COLO829 (cell line): ENCODE measurements at places on chromosomes 6 and 20.

GRCh38 chr6:6764764-6765434, 176.4 kb downstream of the LY86 start:
- no peak for DNase-seq

DNA sequence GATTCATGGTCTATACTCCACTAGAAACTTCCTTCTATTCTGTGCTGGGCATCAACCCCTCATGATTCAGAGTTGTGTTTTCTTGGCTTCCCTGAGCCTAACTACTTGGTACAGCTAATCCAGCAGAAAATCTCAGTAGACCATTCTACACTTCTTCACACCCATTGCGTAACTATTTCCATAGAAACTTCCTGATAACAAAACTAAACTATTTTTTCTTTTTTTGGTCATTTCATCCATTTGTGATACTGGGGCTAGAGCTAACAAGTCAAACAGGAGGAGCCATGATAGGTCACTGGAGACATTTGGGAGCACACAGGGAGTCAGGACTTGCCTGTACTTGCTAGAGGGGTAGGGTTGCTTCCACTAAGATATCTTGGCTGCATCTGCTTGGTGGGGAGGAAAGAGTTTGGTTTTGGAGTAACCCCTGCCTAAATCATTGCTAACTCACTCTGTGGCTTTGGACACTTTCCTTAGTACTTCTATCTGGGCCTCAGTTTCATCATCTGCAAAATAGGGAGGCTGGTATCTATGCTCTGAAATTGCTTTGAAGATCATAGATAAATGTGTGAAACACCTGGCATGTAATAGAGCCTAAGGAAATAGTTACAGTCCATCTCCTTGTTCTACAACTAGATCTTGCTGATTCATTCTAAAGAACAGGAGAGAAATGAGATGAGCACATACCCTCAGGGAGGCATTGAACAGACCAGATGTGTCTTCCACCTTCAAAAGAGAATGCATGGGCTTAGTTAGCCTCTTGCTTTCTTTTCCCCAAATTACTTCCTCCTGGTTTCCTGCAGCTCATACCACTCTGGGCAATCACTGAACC, 127.9 kb upstream of the ADGRF1 start:
- DNase-seq, result no peak

DNA sequence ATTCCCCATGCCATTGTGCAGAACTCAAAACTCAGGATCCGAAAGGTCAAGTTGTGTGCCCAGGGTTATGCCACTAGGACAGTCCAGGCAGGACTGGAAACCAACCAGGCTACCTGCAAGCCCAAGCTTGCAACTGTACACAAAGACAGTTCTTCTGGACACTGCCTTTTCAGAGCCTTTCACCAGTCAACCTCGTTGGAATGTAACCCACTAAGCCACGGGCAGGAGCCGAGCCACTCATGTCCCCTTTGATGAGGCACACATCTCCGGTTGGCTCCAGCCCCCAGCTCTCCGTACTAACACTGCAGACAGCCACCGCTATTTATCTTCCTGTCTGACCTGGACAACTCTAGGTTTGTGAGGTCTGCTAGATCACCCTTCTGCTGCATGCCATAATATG, 62.5 kb downstream of the BMP7 start:
- DNase-seq, result no peak

DNA sequence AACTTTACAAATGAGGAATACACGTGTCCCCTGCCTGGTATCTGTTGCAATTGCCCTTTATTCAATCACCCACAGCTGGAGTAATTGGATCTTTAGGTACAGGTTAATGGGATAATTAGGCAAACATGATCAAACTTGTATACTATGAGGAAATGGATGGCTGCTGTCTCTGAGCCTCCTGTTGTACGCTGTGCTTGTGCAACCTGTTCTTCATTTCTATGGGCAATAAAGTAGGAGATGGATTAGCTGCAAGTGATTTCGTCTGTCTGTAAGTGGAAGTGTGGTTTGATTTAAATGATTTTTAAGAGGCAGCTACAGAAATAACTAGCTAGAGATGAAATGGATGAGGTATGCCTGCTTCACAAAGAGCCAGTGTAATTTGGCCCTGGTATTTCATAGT, 474.1 kb downstream of the RNF144B start:
- no peak for DNase-seq

- no peak for DNase-seq
Observed at GRCh38 chr6:37138856-37139229, 31.1 kb upstream of the PIM1 start.

DNA sequence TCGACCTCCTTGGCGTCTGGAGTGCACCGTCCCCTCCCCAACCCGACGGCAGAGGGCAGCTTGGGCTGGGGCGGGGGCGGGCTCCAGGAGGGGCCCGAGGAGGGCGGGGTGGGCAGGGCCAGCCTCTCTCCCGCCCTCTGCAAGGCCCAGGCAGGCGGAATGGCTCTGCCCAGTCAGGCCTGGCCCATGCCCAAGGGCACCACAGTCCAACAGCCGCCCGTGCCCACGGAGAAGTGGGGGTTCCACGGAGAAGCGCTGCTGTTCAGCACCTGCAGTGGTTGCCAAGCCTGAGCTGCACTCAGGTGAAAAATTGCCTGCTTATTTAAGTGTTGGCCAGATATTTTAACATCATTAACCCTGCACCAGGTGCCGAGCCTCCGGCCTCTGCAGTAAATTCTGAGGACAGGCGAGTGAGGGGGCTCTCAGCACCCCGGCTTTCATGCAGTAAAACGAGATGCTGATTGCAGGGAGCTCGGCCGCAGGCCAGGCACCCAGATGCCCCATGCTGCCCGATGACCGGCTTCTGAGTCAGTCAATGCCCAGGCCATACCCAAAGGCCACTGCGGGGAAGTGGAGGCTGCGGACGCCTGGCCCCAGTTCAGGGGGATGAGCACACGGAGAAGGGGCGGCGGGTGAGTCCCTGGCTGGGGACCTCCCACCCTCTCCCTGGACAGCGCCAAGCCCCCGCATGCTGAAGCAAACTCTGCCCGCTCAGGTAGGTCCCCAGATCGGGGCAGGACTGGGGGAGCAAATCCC, at the start of gene SRMS:
TSS of gene SRMS (minus strand) at position 25 of the 756 bp plus-strand sequence. CDS start 286 bp downstream, outside the sequence.
- no peak for DNase-seq

DNA sequence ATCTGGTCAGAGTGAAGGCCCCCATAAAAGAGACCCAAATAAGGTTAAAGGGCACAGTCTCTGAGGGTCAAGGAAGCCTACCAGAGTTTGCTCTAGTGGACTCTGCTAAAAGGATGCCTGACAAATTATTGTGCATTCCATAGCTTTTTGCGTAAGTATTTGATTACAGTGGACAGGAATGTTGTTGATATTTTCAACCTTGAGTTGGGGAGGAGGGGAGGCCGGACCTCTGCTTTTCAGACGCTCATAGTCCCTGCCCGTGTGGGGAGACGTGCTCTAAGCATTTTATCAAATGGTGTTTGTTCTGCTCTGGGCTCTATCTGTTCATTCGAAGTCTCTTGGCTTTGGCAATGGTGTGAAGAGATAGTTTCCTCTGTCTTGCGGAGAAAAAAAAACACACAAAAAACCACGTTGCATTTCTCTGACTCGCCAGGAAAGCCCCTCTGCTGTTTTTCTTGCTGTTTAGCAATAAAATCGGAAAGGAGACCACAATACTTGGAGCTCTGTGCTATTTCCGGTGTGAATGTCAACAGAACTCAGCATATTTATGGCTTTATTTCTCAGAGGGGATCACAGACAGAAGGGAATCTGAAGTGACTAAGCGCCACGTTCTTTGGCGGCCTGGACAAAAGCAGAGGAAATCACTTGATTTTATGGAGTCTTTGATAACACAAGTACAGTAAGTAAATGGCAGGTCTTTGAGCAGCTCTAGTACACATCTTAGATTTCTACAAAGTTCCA, 159.8 kb downstream of the ZFP64 start:
- no peak for DNase-seq

GRCh38 chr20:8969146-8969583, 99.7 kb upstream of the PLCB4 start:
- DNase-seq, result no peak

DNA sequence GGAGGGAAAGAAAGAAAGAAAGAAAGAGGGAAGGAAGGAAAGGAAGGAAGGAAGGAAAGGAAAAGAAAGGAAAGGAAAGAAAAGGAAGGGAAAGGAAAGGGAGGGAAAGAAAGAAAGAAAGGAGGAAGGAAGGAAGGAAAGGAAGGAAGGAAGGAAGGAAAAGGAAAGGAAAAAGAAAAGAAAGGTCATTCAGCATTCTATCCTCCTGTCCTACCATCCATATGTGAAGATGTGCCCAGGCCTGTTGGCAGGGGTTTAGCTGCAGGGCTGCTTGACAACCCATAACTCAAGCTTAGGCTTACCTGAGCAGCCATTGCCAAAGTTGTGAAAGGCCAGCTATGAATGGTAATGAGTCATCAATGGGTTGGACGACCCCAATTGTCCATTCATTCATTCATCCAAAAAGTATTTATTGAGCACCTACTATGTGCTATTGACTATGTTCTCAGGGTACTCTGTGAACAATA, 49.9 kb upstream of the OCSTAMP start:
- DNase-seq, result no peak

GRCh38 chr6:142844065-142844755, 100.8 kb downstream of the HIVEP2 start:
- DNase-seq, result no peak

- DNase-seq, result peak; percentile 82
Observed at GRCh38 chr20:58634521-58635278, 16.4 kb upstream of the STX16 start.
